ENCODE measurements at places on chromosomes 4 and X.
A peak's percentile ranks its signal among the peaks of the same experiment; 100 is the strongest.

DNA sequence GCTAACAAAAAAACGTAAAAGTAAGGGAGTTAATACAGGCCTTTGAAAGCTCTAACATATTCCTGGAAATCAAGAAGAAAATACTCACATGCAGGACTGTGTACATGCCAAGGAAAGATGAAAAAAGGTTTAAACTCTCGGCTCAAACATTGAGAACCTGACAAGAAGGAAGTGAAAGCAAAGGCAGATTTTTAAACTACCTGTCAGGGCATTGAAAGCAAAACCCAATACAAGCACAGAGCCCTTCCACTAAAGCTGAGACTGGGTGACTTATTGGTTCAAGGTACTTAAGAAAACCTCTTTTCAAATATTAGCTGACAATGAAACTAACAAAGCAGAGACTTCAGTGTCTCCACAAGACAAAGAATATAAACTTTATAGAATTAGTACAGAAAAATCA lies 313.0 kb upstream of the GRID2 start:
- DNase-seq, result no peak

GRCh38 chrX:12758291-12758690 lies 32.9 kb upstream of the PRPS2 start:
- no peak for DNase-seq

- no peak for DNase-seq
These were observed 295.9 kb upstream of the TACR3 start for GRCh38 chr4:104015680-104016079.

- peak; percentile 5 for DNase-seq
These were observed 39.9 kb downstream of the PSAPL1 start for GRCh38 chr4:7394681-7395451.

DNA sequence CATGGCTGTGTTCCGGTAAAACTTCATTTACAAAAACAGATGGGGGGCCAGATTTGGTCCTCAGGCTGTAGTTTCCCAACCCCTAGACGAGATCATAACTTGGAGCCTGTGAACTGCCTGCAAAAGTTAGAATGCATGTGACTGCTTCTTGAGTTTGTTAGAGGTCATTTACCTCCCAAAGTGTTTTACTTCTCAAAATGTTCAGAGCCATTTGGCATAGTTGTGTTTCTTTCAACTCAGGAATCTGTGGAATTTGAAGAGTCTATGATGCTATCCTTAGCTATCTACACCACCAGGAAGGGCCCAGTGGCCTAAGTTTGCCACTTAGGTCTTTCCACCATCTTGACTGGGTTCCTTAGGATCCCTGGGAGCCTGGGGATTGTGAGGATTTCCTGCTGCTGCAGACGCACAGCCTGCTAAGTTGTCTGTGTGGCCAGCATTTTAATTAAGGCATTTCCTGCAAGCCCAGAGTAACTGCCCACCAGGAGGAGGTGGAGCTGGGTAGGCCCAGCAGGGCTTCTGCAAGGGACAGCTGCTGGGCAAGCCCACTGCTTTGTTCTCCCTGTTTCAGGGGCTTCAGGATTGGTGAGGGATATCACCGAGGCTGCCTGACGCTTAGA lies 53.1 kb downstream of the CCNI start:
- DNase-seq, result no peak

DNA sequence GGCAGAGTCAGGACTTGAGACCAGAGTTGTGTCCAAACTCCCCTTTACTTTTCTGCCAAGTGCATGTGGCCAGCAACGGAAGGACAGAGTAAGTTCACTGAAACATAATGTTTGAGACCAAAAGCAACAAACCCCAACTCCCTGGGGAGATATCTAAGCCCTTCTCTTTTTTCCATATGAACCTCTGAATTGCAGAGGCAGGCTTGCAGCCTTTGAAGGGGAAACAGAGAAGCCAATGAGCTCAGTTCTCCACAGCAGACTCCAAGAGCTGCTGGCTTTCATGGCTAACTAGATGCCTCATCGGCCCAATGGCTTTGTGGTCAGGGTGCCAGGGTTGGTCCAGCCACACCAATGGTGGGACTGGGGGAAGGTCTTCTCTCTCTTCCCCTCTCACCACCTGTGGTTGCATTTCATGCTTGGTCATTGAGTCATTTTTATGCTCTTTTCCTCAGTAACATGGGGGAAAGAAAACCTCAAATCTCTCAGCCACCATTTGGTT lies 34.0 kb downstream of the STARD8 start:
- no peak for DNase-seq
